ENCODE measurements at places on chromosomes 7 and 10.

DNA sequence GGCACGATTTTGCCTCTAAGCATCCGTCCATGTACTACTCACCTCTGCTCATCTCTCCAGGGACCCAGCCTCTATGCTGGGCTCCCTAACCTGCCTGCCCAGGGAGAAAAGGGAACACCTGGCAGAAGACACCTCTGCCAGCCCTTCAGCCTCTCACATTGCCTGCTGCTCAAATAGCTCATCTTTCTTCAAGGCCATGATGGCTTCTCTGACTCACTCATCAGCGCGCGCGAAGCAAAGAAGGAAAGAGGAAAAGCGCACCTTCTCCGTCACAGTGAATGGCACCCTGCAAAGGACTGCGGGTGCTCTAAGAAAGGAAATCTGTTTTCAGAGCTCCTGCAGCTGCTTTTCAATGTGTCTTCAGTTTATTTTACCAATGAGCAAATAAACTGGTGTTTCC is 174.0 kb downstream of the PRKAG2 start:
- DNase-seq, result no peak

GRCh38 chr7:135723411-135723810 is 4.6 kb downstream of the SLC13A4 start:
- no peak for DNase-seq

GRCh38 chr7:156673454-156673853 is 32.9 kb downstream of the RNF32 start:
- no peak for DNase-seq

DNA sequence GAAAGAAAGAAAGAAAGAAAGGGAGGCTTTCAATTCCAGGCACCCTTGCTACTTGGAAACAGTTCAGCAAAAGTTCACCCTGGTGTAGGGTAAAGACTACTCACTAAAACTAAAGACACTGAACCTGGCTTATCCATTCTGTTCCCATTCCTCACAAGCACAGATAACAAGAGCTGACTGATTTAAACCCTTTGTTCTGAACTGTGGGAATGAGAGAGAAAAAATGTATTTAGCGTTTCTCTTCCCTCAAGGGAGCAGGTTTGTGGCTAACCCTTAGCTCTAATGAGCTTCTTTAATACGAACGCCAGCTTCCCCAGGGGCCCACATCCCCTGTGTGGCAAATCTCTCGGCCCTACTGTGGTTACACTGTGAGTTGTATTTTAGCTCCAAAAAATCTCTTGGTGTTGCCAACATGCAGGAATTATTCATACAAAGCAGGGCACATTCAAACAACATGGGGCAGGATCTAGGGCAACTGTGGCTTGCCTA is 23.3 kb downstream of the PRTFDC1 start:
- DNase-seq, result peak; percentile 84

- peak; percentile 9 for DNase-seq
Observed at GRCh38 chr10:96370584-96371157, 11.9 kb upstream of the OPALIN start.

Measured in fibroblast of skin of left biceps (primary cell).